NCI-H1694 (cell line): ENCODE measurements at places on chromosomes 6 and 20.
A peak's percentile ranks its signal among the peaks of the same experiment; 100 is the strongest.

DNA sequence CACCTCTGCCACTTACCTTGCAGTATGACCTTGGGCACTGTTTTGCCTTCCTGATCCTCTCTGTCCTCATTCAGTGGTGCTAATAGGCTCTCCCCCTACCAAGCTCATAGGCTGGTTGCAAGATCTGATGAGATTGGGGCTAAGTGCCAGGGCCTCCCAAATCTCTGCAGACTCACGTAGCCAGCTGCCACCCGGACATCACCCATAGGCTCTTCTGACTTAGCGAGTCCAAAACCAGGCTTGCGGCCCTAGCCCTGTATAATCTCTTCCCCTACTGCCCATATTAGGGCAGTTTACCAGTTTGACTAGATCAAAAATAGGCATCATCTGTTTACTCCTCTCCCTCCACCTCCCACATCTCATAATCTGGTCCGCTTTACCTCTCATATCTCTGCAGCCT is 54.2 kb upstream of the VSTM2L start:
- no peak for DNase-seq

GRCh38 chr6:169938731-169939130 is 187.3 kb downstream of the ERMARD start:
- no peak for DNase-seq

GRCh38 chr20:54469952-54470351 is 5.4 kb upstream of the DOK5 start:
- DNase-seq = no peak

GRCh38 chr6:90098001-90098531 is 198.6 kb downstream of the BACH2 start:
- no peak for DNase-seq

- DNase-seq = no peak
Observed at GRCh38 chr6:18792866-18793265, 405.7 kb downstream of the RNF144B start.

DNA sequence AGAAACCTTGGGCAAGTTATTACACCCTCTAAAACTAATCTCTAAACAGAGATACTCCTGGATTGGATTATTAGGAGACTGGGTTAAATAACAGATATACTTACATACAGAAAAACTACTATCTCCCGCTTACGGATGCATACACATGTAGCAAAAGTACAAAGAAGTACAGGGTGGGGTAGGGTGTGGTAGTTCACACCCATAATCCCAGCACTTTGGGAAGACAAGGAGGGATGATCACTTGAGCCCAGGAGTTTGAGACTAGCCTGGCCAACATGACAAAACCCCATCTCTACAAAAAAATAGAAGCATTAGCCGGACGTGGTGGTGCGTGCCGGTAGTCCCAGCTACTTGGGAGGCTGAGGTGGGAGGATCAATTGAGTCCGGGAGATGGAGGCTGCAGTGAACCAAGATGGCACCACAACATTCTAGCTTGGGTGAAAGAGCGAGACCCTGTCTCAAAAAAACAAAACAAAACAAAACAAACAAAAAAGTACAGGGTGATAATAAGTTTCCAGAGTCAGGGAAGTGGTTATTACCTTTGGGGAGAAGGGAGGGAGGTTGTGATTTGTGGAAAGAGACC is 8.1 kb downstream of the PIM1 start:
- DNase-seq = no peak

- DNase-seq = no peak
Observed at GRCh38 chr6:81762606-81763005, 10.1 kb upstream of the TENT5A start.

- DNase-seq = no peak
Observed at GRCh38 chr6:5506597-5506996, 245.3 kb downstream of the FARS2 start.

DNA sequence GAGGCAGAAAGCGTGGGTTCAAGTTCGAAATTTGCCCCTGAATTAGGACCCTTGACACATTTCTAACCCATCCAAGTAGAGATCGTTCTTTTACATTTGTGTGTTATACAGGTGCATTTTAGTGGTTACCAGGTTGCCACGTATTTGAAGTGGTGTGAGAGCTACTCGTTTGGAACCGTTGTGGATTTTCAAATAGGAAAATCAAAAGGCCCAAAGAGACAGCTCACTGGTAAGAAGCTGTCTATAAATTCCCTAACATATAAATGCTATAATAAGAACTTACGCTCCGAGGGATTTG is 1.6 kb upstream of the REV3L start:
- no peak for DNase-seq

GRCh38 chr6:33286946-33287914 is 1.8 kb downstream of the WDR46 start:
- DNase-seq = no peak

DNA sequence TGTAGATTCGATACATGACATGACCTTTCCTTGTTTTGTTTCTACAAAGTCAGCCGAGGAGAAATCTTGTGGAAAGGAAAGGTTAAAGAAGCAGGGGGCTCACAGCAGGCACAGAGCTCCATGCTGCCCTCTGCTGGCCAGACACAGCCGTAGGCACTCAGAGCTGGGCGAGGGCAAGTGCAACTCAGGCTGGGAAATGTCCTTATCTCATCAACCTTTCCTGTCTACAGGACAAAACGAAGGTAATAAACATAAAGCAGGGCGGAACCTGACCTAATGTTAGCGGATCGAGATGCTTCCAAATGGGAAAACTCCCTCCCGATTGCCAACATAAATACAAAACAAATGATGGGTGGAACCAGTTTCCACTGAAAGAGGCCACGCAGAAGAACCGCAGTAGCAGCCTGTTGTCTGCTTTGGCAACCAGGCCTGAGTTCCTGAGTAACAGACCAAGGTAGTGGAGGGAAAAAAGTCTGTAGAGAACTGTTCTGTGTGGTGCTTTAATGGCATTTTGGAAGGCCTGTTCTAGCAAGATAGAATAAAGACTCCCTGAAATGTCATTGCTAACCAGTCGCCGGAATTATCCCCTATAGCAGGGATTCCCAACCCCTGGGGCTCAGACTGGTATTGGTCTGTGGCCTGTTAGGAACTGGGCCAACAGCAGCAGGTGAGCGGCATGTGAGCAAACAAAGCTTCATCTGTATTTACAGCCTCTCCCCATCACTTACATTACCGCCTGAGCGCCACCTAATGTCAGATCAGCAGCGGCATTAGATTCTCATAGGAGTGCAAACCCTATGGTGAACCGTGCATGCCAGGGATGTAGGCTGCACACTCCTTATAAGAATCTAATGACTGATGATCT is 85.2 kb downstream of the MBOAT1 start:
- peak; percentile 71 for DNase-seq

- no peak for DNase-seq
Observed at GRCh38 chr6:43127877-43128276, 43.2 kb upstream of the SRF start.

- peak; percentile 22 for DNase-seq
Observed at GRCh38 chr20:62143081-62143956, at the start of the genes PSMA7 and SS18L1. Gene PSMA7 (minus strand): TSS chr20:62143394. CDS start chr20:62143303, 91 bp downstream. Gene SS18L1 (plus strand): TSS chr20:62143769. CDS start chr20:62143821, 52 bp downstream.

- DNase-seq = no peak
Observed at GRCh38 chr6:110933912-110934311, 24.6 kb upstream of the GTF3C6 start.

DNA sequence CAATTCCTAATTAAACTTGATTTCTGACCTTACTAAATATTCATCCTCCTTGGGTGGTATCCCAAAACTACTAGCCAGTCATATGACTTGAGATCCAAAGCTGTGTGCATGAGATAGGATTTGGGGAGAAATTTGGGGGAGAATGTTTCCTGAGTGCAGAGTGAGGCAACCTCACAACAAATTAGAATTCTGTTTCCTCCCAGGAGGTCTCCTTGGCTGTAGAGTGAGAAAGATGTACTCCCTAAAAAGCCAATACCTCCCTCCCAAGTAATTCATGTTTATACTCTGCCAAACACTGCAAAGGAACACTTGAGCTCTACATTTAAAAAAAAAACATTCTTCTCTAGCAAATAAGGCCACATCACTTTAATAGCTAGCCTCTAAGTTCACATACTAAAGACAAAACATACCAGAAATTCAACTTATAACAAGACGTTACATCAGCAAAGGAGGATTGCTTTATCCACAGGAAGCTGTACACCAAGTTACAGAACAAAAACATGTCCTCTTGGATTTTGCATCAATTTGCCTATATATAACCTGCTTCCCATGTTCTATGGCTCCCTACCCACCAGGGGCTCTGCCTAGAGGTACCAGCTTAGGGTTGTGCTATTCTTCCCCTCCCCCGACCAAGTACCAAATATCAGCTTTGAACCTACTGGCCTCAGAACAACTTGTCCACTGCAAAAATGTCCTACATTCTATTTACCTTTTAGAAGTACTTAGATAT is 15.4 kb upstream of the TMEM30A start:
- DNase-seq = no peak

GRCh38 chr6:150534553-150534952 is 65.1 kb upstream of the PLEKHG1 start:
- DNase-seq = no peak

DNA sequence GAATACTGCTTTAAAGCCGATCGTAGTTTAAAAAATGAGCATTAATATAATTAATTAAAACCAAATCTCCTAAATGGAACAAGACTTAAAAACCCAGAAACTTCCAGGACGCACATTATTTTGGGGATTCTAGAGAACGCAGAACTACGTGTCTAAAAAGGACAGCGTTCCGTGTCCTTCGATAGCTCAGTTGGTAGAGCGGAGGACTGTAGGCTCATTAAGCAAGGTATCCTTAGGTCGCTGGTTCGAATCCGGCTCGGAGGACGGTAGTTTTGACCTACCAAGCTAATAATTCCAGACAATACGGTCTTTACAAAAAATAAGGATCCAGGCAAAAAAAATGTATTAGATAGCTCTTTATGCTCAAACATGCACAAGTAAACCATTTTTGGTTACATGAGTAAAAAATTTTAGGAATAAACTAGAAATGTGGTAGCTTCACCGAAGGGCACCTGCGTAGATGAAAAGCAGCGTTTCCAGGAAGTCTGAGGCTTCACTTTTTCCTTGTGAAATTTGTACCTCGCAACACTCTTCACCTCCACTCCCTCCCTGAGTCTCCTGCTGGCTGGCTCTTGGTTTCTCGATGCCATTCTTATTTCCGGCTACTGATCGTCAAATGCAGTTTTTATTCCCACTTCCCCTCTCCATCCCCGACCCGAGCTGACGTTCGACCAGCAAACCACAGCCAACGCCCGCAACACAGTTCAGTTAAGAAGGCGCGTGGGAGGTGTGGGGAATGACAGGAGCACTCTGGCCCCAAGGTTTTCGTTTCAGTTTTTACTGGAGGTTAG is 19.6 kb upstream of the ABT1 start:
- DNase-seq = peak; percentile 33

- no peak for DNase-seq
Observed at GRCh38 chr6:112600168-112600567, 253.0 kb downstream of the RFPL4B start.

GRCh38 chr6:1850121-1850839 is 240.6 kb downstream of the FOXC1 start:
- DNase-seq = no peak

DNA sequence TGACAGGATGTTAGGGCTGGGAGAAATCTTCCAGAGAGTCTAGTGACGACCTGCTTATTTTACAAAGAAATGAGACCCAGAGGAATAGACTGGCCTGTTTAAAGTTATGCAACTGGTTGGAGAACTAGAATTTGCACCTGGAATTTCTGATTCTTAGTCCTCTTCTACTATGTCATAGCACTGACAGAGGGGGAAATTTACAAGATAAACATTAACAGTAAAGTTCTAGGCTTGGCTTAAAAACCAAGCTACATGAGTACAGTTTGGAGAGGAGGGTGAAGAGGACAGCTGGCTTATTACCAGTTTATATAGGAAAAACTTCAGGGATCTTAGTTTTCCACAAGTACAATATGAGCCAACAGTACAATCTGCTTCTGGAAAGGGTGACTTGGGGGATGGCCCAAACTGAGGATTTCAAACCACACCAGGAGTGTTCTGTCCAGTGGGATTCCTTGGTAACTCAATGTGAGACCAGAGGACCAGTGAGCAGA is 269.6 kb downstream of the CD109 start:
- no peak for DNase-seq

DNA sequence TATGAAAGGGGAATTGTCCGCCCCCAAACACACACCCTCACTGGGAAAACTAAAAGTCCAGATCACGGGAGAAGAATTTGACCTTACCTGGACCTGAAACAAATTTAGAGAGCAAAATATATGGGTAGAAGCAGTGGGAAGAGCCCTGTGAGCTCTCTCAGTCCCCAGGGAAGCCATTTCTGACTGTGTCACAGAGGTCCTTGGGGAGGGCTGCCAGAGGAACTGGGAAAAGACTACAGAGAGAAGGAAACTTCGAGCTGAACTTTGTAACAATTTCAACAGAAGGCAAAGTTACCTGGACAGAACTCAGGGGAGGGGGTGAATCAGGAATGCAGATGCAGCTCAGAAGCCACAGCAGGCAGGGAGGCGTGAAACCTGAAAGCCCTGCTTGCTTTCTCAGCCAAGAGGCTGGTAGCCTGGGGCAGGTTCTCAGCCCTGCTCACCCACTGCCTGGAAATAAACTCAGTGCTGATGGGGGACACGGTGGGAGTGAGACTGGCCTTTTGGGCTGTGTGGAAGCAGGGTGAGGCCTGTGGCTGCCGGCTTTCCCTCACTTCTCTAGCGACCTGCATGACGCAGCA is 163.8 kb downstream of the TMEM200A start:
- DNase-seq = no peak

GRCh38 chr6:158783167-158783450 is 36.1 kb downstream of the EZR start:
- no peak for DNase-seq

DNA sequence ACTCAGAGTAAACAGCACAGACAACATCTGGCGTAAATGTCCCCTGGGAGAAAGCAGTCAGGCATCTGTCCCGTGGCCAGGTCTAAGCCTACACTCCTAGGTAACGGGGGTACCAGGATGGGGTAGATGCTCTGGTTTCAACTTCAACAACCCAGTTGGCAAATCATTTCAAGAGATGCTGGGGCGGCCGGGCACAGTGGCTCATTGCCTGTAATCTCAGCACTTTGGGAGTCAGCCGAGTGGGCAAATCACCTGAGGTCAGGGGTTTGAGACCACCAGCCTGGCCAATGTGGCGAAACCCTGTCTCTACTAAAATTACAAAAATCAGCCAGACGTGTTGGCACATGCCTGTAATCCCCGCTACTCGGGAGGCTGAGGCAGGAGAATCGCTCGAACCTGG is 12.3 kb downstream of the PREX1 start:
- no peak for DNase-seq

DNA sequence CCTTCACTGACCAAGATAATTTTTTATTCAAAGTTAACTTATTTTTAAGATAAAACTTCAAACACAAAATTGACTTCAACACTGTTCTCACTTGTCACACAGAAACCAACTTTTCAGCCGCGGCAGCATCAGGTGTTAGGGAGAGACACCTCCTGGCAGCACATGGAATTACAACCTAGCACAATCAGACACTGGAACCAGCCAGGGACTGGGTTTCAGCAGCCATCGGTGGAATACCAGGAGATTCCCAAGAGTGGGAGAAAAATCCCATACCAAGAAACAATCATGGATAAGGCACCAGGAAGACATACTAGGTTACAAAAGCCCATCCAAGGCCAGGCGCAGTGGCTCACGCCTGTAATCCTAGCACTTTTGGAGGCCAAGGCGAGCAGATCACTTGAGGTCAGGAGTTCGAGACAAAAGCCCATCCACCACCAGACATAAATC is 70.0 kb downstream of the SNX5 start:
- DNase-seq = no peak

GRCh38 chr6:15265787-15266186 is 19.9 kb downstream of the JARID2 start:
- DNase-seq = no peak
